ENCODE measurements at places on chromosomes 11 and 22. TPM values are rescaled to one million over a fixed set of nuclear protein-coding genes. Genes with fewer than 3 reads are reported as not detected.

DNA sequence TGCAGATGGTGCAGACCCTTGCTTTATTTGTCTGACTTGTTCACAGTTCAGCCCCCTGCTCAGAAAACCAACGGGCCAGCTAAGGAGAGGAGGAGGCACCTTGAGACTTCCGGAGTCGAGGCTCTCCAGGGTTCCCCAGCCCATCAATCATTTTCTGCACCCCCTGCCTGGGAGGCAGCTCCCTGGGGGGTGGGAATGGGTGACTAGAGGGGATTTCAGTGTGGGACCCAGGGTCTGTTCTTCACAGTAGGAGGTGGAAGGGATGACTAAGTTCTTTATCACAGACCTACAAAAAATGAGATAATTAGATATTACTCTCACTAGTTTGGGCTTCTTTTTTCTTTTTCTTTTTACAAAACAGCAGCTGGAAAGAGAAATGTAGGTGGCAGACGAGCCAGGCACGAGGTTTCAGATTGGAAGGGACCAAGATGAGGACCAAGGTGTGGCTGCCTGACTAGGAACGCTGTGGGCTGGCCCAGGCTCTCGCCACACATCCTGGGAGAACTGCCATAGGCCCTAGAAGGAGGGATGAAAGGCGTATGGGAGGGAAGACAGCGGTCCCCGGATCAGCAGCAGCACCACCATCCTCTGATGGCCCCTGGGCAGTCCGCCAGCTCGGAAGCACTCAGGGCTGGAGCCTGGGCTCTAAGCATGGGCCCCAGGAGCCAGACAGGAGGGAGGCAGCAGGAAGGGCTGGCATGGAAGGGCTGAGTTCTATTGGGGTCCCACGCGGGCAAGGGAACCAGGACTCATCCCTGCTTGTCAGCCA, 14.2 kb downstream of the TXN2 start:
- no peaks in the 10 kb centered on the region for H3K4me1 ChIP-seq
- H3K27me3 ChIP-seq, result no peaks in the 10 kb centered on the region
- no peak overlapping the region for H3K27ac ChIP-seq
- peak; percentile 83 for DNase-seq

DNA sequence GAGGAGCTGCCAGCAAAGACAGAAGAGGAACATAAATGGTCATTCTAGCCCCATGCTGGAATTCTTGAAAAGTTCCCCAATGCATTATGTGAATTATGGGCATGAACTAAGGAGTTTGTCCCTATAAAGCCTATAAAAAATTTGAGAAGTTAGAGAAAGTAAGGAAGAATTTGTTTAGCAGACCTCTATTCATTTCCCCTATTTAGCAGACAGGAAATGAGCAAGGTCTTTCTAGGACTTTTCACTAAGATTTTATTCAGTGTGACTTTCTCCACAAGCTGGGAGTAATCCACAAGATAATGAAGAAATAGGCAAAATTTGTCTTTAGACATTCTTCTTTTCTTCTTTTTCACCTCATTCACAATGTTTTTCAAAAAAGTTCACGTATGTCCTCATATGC, 20.0 kb downstream of the PRRG4 start:
- no peaks in the 10 kb centered on the region for H3K4me1 ChIP-seq
- no peaks in the 10 kb centered on the region for H3K36me3 ChIP-seq

GRCh38 chr11:16935518-16936302, 78.5 kb downstream of the PLEKHA7 start:
- H3K27me3 ChIP-seq, result no peaks in the 10 kb centered on the region
- peaks cover 2% of the 10 kb centered on the region for H3K4me1 ChIP-seq
- DNase-seq, result no peak
- H3K4me3 ChIP-seq, result no peak overlapping the region
- H3K36me3 ChIP-seq, result no peaks in the 10 kb centered on the region
- H3K27ac ChIP-seq, result no peak overlapping the region

- H3K4me1 ChIP-seq, result no peaks in the 10 kb centered on the region
- no peak for DNase-seq
- no peak overlapping the region for H3K4me3 ChIP-seq
Observed at GRCh38 chr11:35791088-35791958, 128.7 kb downstream of the TRIM44 start.

DNA sequence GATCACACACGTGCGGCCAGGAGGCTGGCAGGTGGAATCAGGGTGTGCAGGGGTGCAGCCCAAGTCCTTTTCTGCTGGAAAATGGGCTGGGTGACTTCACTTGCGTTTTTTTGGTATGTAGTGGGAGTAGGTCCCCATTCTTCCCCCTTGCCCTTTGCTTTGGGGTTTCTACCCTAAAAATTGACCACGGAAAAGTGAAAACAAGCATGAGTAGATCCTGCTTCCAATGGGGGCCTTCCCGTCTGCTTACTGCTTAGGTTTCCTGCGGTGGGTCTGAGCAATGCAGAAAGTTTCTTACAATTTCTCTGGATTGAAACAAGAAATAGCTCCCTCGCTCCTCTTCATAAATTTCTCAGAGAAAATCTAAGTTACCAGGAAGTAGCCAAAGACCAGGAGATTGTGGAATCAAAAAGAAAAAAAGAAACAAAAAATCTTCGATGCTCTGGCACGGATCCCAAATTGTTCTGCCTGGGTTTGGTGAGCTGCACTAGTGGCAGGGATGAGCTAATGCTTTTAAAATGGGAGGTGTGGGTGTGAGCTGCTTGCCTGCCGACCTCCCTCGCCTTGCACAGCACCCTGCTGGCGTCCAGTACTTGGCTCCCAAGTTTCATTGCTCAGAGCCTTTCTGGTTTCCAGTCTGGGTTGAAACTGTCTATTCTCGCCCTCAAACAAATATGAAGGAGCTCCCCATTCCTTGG, 2.4 kb downstream of the TIMP3 start:
- peaks cover 8% of the 10 kb centered on the region for H3K4me1 ChIP-seq
- peak overlapping the region; percentile 6 for H3K4me3 ChIP-seq
- no peaks in the 10 kb centered on the region for H3K36me3 ChIP-seq
- no peak for DNase-seq
- H3K27me3 ChIP-seq, result no peaks in the 10 kb centered on the region

DNA sequence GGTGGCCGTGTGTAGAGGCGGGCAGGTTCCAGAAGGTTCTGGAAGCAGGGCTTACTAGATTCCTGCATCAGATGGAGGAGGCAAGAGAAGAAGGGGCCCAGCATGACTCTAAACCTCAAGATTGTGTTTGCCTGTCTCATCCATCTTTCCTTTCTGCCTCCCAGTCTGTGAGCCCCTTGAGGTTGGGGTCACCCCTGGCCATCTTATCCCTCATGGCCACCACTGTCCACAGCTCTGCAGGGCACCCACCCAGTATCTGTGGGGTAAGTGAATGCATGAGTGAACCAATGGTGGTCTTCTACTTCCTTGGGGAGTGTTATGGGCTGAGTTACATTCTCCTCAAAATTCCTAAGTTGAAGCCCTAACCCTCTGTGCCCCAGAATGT, 79.3 kb downstream of the MYEOV start:
- no peak overlapping the region for H3K4me3 ChIP-seq
- no peaks in the 10 kb centered on the region for H3K27me3 ChIP-seq
- H3K4me1 ChIP-seq, result no peaks in the 10 kb centered on the region
- no peaks in the 10 kb centered on the region for H3K36me3 ChIP-seq

- no peaks in the 10 kb centered on the region for H3K27me3 ChIP-seq
- no peak for DNase-seq
- no peaks in the 10 kb centered on the region for H3K36me3 ChIP-seq
- H3K27ac ChIP-seq, result no peak overlapping the region
Observed at GRCh38 chr22:38989466-38989865, 7.3 kb downstream of the APOBEC3B start.

- H3K36me3 ChIP-seq, result no peaks in the 10 kb centered on the region
- H3K4me3 ChIP-seq, result no peak overlapping the region
- DNase-seq, result peak; percentile 3
- H3K27ac ChIP-seq, result no peak overlapping the region
- no peaks in the 10 kb centered on the region for H3K4me1 ChIP-seq
- no peaks in the 10 kb centered on the region for H3K27me3 ChIP-seq
Observed at GRCh38 chr11:75356613-75357012, 5.2 kb upstream of the ARRB1 start.

GRCh38 chr22:46754110-46754799, 8.2 kb upstream of the TBC1D22A start:
- no peak overlapping the region for H3K4me3 ChIP-seq
- H3K27me3 ChIP-seq, result no peaks in the 10 kb centered on the region
- no peaks in the 10 kb centered on the region for H3K36me3 ChIP-seq
- peak; percentile 98 for DNase-seq

- H3K36me3 ChIP-seq, result no peaks in the 10 kb centered on the region
- no peaks in the 10 kb centered on the region for H3K27me3 ChIP-seq
- no peak overlapping the region for H3K4me3 ChIP-seq
- peak; percentile 53 for DNase-seq
- H3K4me1 ChIP-seq, result no peaks in the 10 kb centered on the region
Observed at GRCh38 chr11:67275606-67276409, 9.5 kb downstream of the GRK2 start.

- no peak for DNase-seq
- H3K36me3 ChIP-seq, result peaks cover 2% of the 10 kb centered on the region
- no peaks in the 10 kb centered on the region for H3K4me1 ChIP-seq
- H3K27ac ChIP-seq, result no peak overlapping the region
- H3K4me3 ChIP-seq, result no peak overlapping the region
Observed at GRCh38 chr22:28139961-28140360, 220.9 kb upstream of the PITPNB start.

GRCh38 chr11:133019545-133020371, 512.5 kb downstream of the OPCML start:
- H3K4me1 ChIP-seq, result no peaks in the 10 kb centered on the region
- H3K36me3 ChIP-seq, result no peaks in the 10 kb centered on the region
- no peaks in the 10 kb centered on the region for H3K27me3 ChIP-seq

GRCh38 chr11:67731583-67731982, 57.2 kb upstream of the ALDH3B2 start:
- no peak overlapping the region for H3K4me3 ChIP-seq
- no peaks in the 10 kb centered on the region for H3K36me3 ChIP-seq

GRCh38 chr11:32892355-32893092, at the start of gene QSER1:
QSER1 (plus strand) TSS chr11:32892811; CDS start chr11:32893126, 315 bp downstream.
- H3K36me3 ChIP-seq, result no peaks in the 10 kb centered on the region
- H3K4me1 ChIP-seq, result no peaks in the 10 kb centered on the region
- peak; percentile 91 for DNase-seq

DNA sequence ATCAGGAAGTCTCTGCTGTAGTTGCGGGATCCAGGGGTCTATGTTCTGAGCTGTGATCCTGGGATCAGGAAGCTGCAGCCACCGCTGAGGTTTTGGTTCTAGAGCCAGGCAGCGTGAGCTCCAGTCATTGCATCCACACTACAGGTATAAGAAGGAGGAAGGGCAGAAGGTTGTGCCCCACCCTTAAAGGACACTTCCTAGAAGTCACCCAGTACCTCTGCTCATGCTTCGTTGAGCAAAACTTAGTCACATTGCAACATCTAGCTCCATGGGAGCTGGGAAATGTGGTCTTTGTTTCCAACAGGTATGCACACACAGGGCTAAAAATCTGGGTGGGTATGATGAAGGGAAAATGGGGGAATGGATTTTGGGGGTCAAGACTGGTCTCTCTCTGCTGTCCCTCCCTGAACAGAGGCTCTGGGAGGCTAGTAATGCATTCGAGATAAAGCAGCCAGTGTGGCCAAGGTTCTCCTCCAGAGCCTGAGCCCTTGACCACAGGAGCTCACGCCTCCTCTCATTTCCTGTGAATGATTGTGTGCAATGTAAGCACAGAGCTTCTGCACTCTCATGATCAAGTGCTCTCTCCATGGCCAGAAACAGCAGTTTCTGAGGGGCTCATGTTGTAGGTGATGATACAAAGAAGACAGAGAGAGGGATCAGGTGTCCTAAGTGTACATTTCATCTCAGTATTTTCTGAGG, 86.8 kb upstream of the OR4B1 start:
- H3K27me3 ChIP-seq, result no peaks in the 10 kb centered on the region
- DNase-seq, result no peak
- H3K4me3 ChIP-seq, result no peak overlapping the region
- no peak overlapping the region for H3K27ac ChIP-seq
- H3K4me1 ChIP-seq, result no peaks in the 10 kb centered on the region

- no peaks in the 10 kb centered on the region for H3K27me3 ChIP-seq
- no peak overlapping the region for H3K4me3 ChIP-seq
- H3K27ac ChIP-seq, result no peak overlapping the region
- no peaks in the 10 kb centered on the region for H3K4me1 ChIP-seq
Observed at GRCh38 chr11:69860796-69861445, 41.7 kb upstream of the FGF3 start.

GRCh38 chr11:27716835-27717234, 16.6 kb upstream of the BDNF start:
- H3K4me1 ChIP-seq, result no peaks in the 10 kb centered on the region
- no peaks in the 10 kb centered on the region for H3K27me3 ChIP-seq
- no peaks in the 10 kb centered on the region for H3K36me3 ChIP-seq
- no peak overlapping the region for H3K4me3 ChIP-seq
- no peak overlapping the region for H3K27ac ChIP-seq
- DNase-seq, result no peak

DNA sequence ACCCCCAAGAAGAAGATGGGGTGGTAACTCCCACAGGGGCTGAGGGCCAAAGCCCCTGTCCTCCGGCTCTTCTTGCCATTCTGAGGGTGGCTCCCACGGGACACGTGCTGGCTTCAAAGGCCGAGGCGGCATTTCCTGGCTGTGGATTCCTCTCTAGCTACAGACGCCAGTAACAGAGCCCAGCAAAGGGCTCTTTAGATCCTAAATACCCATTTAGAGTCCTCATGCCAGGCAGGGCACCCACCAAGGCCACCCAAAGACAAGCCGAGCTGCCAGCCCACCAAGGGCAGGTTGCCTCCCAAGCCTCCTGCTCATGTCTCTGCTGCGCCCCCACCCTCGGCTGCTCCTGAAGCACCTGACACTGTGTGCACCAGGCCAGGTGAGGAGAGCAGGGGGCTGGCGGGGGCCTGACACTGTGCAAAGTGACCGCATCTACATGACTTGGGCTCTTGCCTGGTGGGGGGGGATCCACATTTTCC, 5.7 kb downstream of the LRFN4 start:
- H3K27me3 ChIP-seq, result no peaks in the 10 kb centered on the region
- H3K4me1 ChIP-seq, result no peaks in the 10 kb centered on the region
- H3K36me3 ChIP-seq, result no peaks in the 10 kb centered on the region
- no peak for DNase-seq
- H3K4me3 ChIP-seq, result no peak overlapping the region
- H3K27ac ChIP-seq, result no peak overlapping the region

GRCh38 chr11:1828542-1828941, 6.2 kb upstream of the SYT8 start:
- no peaks in the 10 kb centered on the region for H3K4me1 ChIP-seq
- DNase-seq, result no peak
- no peak overlapping the region for H3K4me3 ChIP-seq
- H3K27ac ChIP-seq, result no peak overlapping the region
- no peaks in the 10 kb centered on the region for H3K27me3 ChIP-seq
- H3K36me3 ChIP-seq, result no peaks in the 10 kb centered on the region

- DNase-seq, result no peak
- no peaks in the 10 kb centered on the region for H3K27me3 ChIP-seq
- H3K4me3 ChIP-seq, result no peak overlapping the region
- no peaks in the 10 kb centered on the region for H3K36me3 ChIP-seq
- H3K4me1 ChIP-seq, result no peaks in the 10 kb centered on the region
Observed at GRCh38 chr11:20881328-20882079, 212.1 kb downstream of the NELL1 start.

Gene MLC1
- 0.16 TPM for total RNA-seq

Gene PLET1
- not detected for total RNA-seq

Gene P4HA3
- 3.1 TPM for total RNA-seq

Gene HBE1
- total RNA-seq, result not detected

Gene HEPHL1
- 0.06 TPM for total RNA-seq

Data from aorta (tissue), 5 donors.